ENCODE measurements at places on chromosomes 16 and 17.

DNA sequence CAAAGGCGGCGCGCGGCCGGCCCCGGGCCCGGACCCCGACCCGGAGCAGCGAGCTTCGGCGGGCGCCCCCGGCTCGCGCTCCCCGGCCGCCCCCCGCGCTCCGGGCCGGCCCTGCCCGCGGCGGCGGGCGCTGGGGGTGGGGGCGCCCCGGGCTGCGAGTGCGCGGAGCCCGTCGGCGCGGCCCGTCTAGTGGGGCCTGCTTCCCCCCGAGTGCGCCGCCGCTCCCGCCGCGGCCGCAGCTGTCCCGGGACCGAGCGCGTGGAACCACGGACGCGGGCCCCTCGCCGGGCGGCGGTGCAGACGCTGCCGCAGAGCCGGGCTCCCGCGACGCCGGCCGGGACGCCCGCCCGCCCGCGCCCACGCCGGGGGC lies 308 bp downstream of the ADCY9 start:
- no peak for DNase-seq

DNA sequence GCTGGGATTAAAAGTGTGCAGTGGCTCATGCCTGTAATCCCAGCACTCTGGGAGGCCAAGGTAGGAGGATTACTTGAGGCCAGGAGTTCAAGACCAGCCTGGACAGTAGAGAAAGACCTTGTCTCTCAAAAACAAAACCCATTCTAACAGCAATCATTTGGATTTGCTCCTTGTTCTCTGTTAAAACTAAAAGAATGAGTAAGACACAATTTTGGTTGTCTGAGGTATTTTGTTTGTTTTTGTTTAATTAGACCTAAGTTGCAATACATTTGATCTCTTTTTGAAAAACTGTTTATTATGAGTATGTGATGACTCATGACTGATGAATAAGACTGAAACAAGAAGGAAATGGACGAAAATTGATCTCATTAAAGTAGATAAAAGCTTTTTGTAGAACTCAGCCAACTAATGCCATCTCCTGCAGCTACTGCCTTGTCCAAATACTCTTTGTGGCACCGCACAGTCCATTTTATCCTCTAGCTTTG lies 29.0 kb downstream of the GLG1 start:
- no peak for DNase-seq

GRCh38 chr16:54353097-54353496 lies 66.5 kb upstream of the IRX3 start:
- DNase-seq: no peak

DNA sequence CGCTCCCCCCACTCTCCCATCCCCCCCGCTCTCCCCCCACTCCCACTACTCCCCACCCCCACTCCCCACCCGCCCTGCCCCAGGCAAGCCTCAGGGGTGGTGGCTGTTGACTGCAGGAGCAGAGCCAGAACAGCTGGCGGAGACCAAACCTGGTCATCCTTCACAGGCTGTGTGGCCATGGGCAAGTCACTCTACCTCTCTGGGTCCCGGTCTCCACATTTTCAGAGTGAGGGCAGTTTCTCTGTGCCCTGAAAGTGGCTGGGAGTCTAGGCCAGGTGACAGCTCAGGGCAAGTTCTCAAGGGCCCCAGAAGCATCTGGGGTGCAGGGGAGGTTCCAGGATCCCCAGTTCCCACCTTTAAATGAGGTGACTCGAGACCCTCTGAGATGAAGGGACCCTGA lies 15.1 kb upstream of the BAHCC1 start:
- DNase-seq: no peak

GRCh38 chr16:57134982-57135381 lies 42.6 kb downstream of the CPNE2 start:
- no peak for DNase-seq

DNA sequence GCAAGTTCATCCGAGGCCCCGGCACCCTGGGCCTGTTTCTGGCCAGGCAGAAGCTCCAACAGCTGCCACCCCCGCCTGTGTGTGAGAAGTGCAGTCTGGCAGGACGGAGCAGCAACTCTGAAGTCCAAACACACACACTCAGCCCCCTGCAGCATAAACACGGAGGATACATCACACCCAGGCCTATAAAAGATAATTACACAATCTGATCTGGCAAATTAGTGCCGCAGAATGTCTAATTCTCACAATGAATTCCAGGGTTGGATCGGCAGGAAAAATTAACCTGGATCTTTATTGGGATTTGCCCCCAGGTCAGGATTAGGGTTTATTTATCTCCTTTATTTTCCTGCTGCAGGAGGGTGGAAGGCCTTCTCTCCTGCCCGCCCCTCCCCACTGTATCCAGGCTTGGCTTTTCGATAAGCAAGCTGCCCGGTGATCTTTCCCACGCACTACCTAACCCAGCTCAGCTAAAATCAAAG lies 311.4 kb downstream of the SOX9 start:
- no peak for DNase-seq

DNA sequence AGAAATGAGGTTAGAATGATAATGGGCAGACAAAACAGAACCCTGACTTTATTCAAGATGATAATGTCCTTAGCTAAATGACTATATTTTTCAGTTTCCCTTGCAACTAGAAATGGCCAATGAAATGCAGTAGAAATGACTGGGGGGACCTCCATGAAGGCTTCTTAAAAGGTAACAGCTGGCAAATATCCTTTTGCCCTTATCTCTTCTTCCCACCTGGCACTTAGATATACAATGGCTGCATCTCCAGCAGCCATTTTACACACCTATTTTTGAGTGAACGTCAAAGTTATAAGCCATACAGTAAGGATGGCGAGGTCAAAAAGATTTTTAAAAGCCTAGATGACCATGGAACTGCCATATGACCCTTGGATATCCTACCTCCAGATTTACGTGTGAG lies 39.9 kb downstream of the USP32 start:
- DNase-seq: no peak

DNA sequence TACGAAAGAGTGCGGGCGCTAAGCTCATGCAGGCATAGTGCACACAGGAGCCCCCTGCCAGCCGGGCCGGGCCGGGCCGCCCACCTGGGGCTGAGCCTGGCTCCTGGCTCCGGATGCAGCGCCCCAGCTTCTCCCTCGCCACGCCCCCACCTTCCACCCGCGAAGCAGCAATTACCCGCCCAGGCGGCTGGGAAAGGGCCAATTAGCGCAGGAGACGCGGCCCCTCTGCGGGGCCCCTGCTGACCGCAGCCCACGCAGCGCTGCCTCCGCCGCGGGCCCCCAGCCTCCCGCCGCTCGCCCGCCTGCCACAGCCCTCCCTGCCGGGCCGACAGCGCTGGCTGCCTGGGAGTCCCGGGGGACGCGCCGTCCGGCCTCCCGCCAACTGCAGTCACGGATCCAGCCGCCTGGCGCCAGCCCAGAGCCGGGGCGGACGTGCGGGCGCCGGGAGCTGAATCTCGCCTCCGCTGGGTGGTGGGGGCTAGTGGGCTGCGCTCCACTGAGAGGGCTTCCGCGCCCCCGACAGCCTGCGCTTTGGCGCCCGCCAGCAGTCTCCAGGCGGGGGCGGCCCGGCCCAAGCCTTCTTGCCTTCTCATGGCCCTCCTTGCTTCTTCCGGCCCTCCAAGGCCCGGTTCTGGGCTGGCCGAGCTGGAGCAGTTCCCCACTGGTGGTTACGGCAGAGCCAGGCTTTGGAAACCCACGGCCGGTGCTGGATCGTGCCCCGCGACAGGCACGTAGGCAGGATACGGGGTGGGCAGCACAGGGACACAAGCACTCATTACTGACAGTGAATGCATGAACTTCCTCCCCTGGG lies 14.9 kb upstream of the CBFB start:
- no peak for DNase-seq

- DNase-seq: no peak
Measured at GRCh38 chr17:68353111-68353521, 61.8 kb downstream of the ARSG start.

DNA sequence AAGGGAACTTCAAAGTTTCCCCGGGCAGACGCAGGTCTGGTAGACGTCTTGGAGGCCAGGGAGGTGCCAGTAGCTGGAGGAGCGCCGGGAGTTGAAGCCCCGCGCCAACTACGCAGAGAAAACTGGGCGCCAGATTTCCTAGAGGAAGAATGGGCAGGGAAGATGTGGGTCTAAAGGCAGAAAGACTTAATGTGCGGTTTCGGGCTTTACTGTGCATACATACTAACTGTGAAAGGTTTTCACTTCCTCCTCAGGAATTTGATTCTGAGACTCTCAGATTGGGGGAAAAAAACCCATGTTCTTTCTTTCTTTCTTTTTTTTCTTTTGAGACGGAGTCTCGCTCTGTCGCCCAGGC lies 331 bp upstream of the ZNF287 start:
- no peak for DNase-seq

GRCh38 chr16:87464691-87465300 lies 28.0 kb downstream of the ZCCHC14 start:
- no peak for DNase-seq

- no peak for DNase-seq
Measured at GRCh38 chr17:71572343-71572742, 548.5 kb upstream of the SOX9 start.
